ENCODE measurements at places on chromosomes 1 and 21.
A peak's percentile ranks its signal among the peaks of the same experiment; 100 is the strongest.

- DNase-seq: no peak
Measured at GRCh38 chr1:80083892-80084291, 1077.4 kb upstream of the ADGRL4 start.

- DNase-seq: no peak
Measured at GRCh38 chr1:24769656-24770651, 24.7 kb downstream of the CLIC4 start.

- DNase-seq: no peak
Measured at GRCh38 chr1:221419513-221420095, 322.3 kb downstream of the DUSP10 start.

DNA sequence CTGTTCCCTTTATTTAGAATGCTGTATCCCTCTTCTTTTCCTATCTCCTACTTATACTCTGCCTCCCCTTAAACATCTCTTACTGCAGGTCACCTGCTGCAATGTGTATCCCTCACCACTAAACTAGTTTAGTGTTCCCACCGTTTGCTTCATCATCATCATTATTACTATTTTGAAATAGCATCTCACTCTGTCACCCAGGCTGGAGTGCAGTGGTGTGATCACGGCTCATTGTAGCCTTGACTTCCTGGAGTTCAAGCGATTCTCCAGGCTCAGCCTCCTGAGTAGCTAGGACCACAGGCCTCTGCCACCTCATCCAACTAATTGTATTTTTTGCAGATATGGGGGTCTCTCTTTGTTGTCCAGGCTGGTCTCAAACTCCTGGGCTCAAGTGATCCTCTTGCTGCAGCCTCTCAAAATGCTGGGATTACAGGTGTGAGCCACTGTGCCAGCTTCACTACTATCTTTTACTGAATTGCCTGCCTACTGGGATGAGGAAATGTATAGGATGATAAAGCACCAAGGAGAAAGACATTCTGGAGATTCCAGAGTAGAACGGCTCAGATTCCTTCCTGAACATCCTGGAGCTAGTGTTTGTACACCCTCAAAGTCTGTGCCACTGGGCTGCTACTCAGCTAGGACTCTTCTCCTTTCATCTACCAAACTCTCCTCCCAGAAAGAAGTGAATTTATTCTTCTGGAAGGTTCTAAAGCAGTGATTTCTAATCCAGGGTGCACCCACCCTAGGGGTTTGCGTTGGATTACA lies 8.6 kb upstream of the IFNAR1 start:
- DNase-seq: no peak

DNA sequence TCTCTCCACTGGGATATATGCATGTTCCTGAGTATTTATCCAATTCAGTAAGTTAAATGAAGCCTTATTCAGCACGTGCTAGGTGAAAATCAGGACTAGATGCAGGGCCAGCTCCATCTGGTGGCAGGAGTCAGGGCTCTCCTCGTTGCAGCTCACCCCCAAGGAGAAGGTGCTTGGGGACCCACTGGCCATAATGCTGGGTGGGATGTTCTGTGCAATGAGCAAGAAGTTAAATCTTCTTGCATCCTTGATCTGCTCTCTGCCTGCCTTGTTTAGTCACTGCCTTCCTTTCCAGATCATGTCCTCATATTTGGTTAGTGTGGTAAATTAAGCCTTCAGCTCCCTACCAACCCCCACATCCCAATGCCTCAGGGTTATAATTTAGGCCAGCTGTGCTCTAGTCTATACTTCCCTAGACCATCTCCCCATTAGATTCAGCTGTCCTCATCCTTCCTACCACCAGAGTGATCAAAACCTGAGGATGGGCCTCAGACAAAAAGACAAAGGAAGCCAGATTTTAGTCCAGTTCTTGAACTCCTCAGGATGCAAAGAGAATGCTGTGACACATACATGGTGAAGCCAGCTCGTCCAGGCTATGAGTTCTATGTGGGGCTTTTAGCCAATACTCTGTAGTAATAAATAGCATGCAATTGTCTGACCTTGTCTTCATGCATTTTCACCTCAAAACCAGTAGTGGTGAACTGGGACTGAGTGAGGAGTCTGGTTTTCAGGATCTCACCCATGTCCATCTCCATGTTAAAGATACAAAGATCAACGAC lies 55.9 kb downstream of the SEC16B start:
- DNase-seq: peak; percentile 45

DNA sequence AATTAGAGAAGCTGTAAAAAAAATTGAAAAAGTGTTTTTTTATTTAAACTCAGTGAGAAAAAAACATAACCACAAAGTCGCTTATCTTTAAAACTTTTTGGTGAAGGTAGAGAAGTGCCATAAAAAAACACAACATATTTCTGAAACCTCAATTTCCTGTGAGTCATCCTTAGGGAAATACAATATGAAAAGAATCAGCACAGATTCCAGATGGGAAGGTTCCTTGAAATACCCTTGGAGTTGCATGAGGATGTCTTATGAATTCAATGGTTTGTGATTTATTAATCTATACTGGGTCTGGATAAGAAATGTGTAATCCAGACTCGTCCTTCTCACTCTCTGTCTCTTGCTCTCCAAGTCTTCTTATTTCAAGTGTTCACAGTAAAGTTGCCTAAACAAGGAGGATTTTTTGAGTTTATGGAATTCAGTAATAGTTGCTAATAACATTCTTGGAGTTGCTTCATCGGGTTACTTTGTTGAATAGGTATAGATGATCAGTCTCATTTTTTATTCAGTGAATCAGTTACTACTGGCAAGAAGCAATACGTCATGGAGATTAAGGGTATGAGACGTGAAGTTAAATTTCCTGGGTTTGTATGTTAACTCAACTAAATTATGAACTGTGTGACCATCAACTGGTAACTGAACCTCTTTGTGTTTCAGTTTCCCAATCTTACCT lies 191.4 kb downstream of the KCNK2 start:
- no peak for DNase-seq

DNA sequence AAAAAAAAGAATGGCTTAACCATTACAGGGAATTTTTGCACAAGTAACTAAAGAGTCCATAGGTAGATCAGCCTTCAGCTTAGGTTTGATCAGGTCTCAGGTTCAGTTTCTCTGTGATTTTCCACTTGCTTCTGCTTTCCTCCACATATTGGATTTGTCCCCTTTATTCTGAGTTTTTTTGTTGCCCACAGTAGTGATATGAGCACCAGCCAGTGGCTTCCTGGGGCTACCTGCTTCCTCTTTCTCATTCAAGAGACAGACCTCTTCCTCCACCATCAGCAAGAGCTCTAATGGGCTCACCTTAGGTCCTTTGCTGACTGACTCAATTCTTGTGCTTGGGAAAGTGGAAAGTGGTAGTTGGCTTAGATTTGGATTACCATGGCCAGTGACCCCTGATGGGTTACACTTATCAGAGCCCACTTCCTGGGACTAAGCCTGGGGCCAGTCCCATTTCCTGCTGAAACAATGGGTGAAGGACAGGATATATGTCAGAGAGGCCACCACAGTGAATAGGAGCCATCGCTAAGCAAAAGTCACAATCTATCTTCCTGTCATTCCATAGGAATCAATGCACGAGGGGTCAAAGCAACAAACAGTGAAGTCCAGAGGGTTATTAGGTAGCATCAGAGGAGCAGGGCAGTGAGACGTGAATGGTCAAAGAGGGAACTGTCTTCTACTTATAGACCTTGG lies 12.8 kb upstream of the PLA2G2E start:
- no peak for DNase-seq

- DNase-seq: no peak
Measured at GRCh38 chr1:101376121-101377083, 139.6 kb downstream of the S1PR1 start.

DNA sequence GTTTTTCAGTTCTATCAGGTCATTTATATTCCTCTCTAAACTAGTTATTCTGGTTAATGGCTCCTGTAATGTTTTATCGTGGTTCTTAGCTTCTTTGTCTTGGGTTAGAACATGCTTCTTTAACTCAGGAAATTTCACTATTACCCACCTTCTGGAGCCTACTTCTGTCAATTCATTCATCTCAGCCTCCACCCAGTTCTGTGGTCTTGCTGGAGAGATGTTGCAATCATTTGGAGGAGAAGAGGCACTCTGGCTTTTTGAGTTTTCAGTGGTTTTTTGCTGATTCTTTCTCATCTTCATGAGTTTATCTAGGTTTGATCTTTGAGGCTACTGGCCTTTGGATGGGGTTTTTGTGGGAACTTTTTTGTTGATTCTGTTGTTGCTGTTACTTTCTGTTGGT lies 213.0 kb downstream of the BRINP2 start:
- DNase-seq: no peak

- DNase-seq: no peak
Measured at GRCh38 chr1:207259391-207259790, 62.1 kb upstream of the CD55 start.

DNA sequence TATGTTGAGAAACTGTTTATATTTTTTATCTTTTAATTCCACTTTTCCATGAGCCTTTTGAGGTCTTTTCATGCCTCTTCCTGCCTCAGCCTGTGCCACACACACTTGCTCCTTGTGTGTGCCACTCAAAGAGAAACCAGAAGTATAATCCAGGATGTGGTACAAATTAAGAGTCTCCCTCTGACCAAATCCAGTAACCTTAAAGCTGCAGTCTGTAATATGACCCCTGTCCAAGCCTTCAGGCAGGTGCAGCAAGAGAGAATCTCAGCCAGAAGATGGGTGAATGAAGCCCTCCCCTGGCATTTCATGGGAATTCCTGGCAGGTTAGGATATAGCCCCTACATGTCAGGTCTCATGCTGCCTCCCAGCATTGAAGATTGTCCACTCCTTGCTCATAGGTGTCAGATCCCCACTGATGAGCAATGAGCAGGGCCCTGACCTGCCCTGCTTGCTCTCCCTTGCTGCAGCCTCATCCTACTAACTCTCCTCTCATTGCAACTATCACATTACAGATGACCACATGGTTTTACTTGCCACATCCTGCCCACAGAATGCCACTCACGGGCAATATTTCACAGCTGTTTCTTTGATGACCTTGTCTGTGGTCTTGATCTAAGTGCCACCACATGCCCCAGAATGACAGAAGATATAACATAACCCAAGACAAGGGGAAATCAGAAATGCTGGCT lies 169.3 kb downstream of the SEC16B start:
- no peak for DNase-seq

- no peak for DNase-seq
Measured at GRCh38 chr1:170214117-170215032, 68.6 kb downstream of the NTMT2 start.

DNA sequence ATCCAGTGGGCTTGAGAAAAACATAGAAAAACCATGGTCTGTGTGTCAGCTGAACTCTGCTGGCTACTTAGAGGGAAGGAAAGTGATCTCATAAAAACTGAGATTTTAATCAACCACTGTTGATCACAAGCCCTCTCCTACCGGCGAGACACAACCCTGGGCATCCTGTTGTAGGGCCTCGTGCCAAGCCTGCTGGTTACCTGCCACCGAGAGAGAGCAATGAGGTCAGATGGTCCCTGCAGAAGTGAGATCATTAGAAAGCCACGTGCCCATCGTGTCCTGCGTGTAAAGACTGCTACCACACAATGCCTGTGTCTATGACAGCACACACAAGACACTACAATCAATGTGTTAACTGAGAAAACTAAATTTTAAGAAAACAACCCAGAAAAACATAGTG lies 41.7 kb upstream of the GPR153 start:
- no peak for DNase-seq

DNA sequence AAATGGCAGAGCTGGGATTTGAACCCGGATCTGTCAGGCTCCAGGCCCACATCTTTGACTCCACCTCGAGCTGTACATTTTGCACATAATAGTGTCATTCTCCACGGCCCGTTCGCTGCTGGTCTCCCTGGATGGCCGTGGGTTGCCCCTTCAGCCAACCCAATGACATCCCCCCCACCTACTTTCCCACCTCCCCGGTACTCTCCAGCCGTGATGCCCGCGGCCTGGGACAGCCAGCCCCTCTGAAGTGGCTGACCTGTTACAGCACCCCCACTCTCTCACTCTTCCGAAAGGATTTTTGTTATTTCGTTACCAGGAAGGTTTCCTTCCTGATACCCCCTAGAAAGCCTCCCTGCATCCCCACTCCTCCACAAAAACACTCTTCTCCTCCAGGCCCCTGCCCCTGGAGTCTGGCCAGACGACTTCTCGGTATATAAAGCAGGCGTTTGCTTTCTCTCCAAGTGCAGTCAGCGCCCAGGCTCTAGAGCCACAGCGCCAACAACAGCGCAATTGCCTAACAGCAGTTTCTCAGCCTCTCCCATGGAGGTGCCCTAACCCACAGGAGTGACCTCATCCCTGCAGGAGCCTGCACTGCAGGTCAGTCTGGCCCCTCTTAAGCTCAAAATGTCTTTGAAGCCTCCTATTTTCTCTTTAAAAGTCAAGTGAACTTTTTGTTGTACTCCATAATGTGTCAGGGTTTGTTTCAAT lies 14.5 kb upstream of the GJB5 start:
- DNase-seq: peak; percentile 81

- no peak for DNase-seq
Measured at GRCh38 chr21:46183910-46184624, at the start of gene SPATC1L. TSS of gene SPATC1L (minus strand) at chr21:46184459. CDS start at chr21:46182816, 1,643 bp downstream.

GRCh38 chr1:24535021-24535424 lies 20.9 kb upstream of the NCMAP start:
- no peak for DNase-seq

Data from NCI-H1092 (cell line).